PC-9 (cell line): ENCODE measurements at places on chromosomes 6 and 20.

- peak; percentile 44 for DNase-seq
These were observed 17.5 kb downstream of the MRPS18A start for GRCh38 chr6:43669922-43670622.

DNA sequence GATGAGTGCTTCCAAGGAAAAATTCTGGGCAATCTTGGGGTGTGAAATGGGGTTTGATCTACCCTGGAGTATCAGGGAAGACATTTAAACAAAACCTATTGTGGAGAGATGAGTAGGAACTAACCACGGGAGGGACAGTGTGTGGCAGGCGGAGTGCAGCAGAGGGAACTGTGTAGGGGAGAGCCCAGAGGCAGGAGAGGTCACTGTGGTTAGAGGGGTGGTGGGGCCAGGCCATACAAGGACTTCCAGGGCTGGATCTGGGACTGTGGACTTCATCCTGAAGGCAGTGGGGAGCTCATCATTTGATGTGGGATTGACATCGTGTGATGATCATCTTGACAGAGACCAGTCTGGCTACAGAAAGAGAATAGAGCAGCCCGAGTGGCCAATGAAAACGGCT is 89.0 kb downstream of the TOX2 start:
- no peak for DNase-seq

- DNase-seq = no peak
These were observed 146.8 kb downstream of the LAMA2 start for GRCh38 chr6:129029778-129030177.

DNA sequence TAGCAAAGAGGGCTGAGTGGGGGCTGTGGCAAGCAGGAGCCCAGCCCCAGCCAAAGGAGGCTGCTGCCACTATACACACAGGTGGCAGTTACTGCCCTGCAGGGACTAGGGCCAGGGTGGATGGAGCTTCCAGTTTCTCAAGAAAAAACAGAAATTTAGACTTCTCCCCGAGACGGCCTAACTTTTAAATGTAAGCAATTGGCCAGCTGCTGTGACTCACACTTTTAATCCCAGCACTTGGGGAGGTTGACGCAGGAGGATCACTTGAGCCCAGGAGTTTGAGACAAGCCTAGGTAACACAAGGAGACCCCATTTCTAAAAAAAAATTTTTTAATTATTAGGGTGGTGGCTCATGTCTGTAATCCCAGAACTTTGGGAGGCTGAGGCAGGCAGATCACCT is 98.2 kb upstream of the NFATC2 start:
- DNase-seq = no peak
